Activated CD8-positive, alpha-beta T cell treated with anti-CD3 and anti-CD28 coated beads, Interleukin-2, amount 10 ng/mL, durations not matched to agents 7 days and 5 days (primary cell): ENCODE measurements at places on chromosomes 1 and 21. TPM values are rescaled to one million over a fixed set of nuclear protein-coding genes. Genes with fewer than 3 reads are reported as not detected.

DNA sequence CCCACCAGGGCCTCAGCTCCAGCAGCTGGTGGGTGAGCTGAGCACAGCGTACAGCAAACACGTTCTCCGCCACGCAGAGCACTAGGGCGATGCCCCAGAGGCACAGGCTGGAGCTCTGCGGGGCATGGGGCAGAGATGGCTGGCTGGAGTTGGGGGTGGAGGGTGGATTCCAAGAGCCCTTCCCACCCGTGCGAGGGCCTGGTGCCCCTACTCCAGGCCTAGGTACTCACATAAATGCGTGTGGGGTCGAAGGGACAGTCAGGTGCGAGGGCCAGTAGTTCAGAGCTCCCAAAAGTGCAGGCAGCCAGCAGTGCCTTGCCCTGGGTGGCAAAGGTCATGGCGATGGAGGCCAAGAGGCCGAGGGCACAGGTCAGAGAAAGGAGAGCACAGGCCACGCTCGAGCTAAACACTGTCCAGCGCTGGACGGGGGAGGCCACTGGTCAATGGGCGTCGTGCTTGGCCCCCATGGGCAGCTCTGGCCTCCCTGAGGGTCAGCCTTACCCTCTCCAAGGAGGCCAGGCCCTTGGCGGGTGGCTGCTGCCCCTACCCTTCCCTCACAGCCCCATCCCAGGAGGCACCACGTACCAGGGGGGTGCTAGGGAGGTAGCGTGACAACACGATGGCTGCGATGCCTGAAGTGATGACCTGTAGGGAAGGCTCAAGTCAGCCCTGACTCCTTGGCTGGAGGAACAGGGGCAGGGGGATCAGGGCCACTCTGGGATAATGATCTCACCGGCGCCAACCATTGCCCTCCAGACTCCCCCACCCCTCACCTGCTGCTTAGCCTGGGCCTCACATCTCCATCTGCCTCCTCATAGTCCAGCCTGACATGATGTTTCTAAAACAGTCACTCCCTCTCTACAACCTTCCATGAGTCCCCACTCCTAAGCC lies 5.6 kb downstream of the TMEM54 start:
- peaks cover 60% of the 10 kb centered on the region for H3K27me3 ChIP-seq
- H3K36me3 ChIP-seq = no peaks in the 10 kb centered on the region
- DNase-seq = no peak
- no peak overlapping the region for H3K4me3 ChIP-seq
- H3K27ac ChIP-seq = no peak overlapping the region

DNA sequence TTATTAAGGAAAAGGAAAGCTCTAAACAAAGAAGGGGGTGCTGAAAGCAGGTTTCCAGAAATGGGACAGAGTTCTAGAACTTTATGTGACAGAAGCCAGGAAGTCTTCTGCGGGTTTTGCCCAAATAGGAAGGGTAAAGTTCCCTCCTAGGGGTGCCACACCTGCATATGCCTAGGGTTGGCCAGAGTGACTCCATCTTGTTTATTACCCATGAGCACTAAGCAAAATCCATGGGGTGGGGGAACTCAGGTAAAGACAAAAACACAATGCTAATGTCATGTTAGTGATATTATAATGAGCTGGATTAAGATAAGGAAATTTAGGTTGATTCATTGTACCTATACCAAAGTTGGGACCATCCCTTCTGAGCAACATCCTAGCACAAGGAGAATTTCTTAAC lies 1132.7 kb downstream of the KCNT2 start:
- H3K27me3 ChIP-seq = no peaks in the 10 kb centered on the region
- no peak overlapping the region for H3K4me3 ChIP-seq
- H3K36me3 ChIP-seq = no peaks in the 10 kb centered on the region
- H3K4me1 ChIP-seq = no peaks in the 10 kb centered on the region
- no peak overlapping the region for H3K27ac ChIP-seq
- no peak for DNase-seq

- no peak for DNase-seq
- peaks cover 85% of the 10 kb centered on the region for H3K4me1 ChIP-seq
- no peaks in the 10 kb centered on the region for H3K27me3 ChIP-seq
- H3K27ac ChIP-seq = peak overlapping the region; percentile 92
- H3K4me3 ChIP-seq = no peak overlapping the region
- peaks cover 51% of the 10 kb centered on the region for H3K36me3 ChIP-seq
Observed at GRCh38 chr1:153539395-153540093, 1.2 kb downstream of the S100A5 start.

GRCh38 chr1:110668549-110668948 lies 6.2 kb downstream of the KCNA3 start:
- peaks cover 52% of the 10 kb centered on the region for H3K36me3 ChIP-seq
- H3K27ac ChIP-seq = peak overlapping the region; percentile 78
- H3K27me3 ChIP-seq = no peaks in the 10 kb centered on the region
- peaks cover 35% of the 10 kb centered on the region for H3K4me1 ChIP-seq
- peak overlapping the region; percentile 66 for H3K4me3 ChIP-seq

- peaks cover 59% of the 10 kb centered on the region for H3K4me1 ChIP-seq
Observed at GRCh38 chr21:34933609-34934335, 115.3 kb downstream of the RUNX1 start.

- no peak overlapping the region for H3K27ac ChIP-seq
- DNase-seq = no peak
- H3K36me3 ChIP-seq = peaks cover 4% of the 10 kb centered on the region
- H3K4me1 ChIP-seq = peaks cover 1% of the 10 kb centered on the region
Observed at GRCh38 chr1:169345511-169345910, 22.1 kb downstream of the NME7 start.

DNA sequence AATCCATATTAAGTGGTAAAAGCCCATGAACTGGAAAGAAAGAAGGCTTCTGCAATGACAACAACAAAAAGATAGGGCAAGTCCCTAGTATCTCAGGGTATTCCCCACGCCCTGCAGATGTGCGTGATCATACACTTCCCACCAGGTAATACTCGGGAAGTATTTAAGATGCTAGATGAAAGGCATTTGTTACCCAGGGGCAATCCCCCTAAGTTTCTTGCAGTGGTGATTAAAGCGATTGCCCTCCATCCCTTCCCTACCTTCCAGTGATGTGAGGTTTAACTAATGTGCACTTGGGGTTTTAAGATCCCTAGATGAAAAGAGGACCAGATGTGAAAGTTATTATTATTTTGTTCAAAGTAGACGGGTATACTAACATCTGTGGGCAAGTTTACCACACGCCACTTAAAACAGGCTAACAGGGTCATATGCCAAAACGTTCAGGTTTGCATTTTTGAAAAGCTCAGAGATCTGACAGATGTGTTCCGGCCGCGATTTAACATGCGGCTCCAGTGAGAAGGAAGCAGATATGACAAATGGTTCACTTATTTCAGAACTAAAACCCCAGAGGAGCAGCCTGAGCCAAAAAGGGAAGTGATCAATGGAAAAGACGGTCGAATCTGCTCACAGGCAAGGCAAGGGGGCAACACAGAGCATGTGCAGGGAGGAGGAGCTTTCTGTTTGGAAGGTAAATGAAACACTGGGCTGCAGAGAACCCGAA lies 17.4 kb downstream of the TIAM1 start:
- peak overlapping the region; percentile 81 for H3K27ac ChIP-seq
- H3K27me3 ChIP-seq = no peaks in the 10 kb centered on the region
- peaks cover 24% of the 10 kb centered on the region for H3K4me1 ChIP-seq
- peak; percentile 64 for DNase-seq

DNA sequence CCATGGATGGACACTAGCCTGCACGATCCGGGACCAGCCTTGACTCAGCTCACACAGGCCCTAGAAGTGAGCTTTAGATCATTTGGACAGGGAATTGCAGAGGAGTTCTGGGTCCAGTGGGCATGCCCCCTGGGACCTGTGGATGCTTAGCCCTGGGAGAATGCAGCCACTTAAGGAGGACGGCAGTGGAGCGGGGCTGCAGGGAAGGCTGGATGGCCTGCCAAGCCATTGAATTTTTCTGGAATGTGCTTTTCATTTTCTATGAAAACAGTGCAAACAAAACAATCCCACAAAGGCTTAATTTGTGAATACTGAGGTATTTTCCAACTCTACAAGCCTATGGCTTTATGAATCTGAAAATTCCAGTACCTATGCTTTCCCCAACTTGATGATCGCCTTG lies 80.4 kb upstream of the GCLM start:
- no peak overlapping the region for H3K27ac ChIP-seq
- H3K27me3 ChIP-seq = peaks cover 27% of the 10 kb centered on the region
- H3K4me3 ChIP-seq = no peak overlapping the region
- H3K36me3 ChIP-seq = no peaks in the 10 kb centered on the region
- no peaks in the 10 kb centered on the region for H3K4me1 ChIP-seq

DNA sequence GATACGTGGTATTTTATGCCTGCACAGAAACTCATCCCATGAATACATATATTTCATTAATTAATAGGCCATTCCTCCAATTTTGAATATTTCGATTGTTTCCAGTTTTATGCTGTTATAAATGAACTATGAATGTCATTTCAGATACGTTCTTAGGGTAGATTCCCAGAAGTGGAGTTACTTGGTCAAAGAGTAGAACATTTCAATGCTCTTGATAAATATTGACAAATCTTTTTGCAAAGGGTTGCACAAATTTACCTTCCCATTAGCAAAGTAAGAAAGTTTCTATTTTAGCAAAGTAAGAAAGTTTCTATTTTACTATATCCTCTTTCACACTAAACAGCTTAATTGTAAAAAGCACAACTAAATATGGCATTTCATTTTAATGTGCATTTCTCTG lies 48.9 kb downstream of the KCNT2 start:
- H3K27me3 ChIP-seq = no peaks in the 10 kb centered on the region
- H3K36me3 ChIP-seq = no peaks in the 10 kb centered on the region
- H3K4me1 ChIP-seq = no peaks in the 10 kb centered on the region
- H3K4me3 ChIP-seq = no peak overlapping the region
- no peak overlapping the region for H3K27ac ChIP-seq

DNA sequence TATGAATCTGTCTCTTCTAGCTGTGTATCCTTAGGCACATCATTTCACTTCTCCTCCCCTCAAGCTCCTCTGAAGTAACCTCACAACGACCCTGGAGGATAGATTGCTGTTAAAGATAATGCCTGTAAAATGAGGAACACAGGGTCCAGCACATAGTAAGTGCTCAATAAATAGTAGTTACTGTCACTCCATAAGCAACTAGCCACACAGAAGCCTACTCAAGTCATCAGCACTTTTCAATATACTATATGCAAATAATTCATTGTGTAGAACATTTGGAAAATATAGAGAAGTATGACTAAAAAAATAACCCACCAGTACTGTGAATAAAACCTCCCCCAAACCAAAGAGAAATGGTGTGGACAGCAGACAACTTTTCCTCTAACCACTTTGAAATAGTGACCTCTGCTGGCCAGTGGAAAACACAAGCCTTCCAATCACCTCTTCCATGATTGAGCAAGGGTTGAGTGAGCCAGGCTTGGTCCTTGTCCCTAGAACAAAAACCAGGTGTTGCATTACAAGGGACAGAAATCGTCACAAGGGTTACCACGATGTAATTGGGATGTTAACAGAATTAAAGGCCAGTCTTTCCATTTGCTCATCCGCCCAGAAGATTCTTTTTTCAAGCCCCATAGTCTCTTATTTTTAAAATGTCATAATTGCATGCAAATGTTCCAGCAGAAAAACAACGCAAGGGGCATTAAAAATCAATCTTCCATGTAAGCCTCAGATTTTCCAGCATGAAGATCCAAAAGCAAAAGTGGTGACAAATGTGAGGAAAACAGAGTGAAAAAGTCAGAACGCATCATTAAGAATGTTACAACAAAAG lies 15.7 kb upstream of the GLIS1 start:
- H3K27ac ChIP-seq = no peak overlapping the region
- peak; percentile 54 for DNase-seq
- no peaks in the 10 kb centered on the region for H3K27me3 ChIP-seq
- no peaks in the 10 kb centered on the region for H3K4me1 ChIP-seq
- no peaks in the 10 kb centered on the region for H3K36me3 ChIP-seq
- no peak overlapping the region for H3K4me3 ChIP-seq

GRCh38 chr21:42013376-42013775 lies 3.2 kb upstream of the ZBTB21 start:
- H3K27me3 ChIP-seq = peaks cover 23% of the 10 kb centered on the region
- no peak overlapping the region for H3K27ac ChIP-seq
- peaks cover 9% of the 10 kb centered on the region for H3K4me1 ChIP-seq
- H3K36me3 ChIP-seq = peaks cover 2% of the 10 kb centered on the region
- DNase-seq = no peak

DNA sequence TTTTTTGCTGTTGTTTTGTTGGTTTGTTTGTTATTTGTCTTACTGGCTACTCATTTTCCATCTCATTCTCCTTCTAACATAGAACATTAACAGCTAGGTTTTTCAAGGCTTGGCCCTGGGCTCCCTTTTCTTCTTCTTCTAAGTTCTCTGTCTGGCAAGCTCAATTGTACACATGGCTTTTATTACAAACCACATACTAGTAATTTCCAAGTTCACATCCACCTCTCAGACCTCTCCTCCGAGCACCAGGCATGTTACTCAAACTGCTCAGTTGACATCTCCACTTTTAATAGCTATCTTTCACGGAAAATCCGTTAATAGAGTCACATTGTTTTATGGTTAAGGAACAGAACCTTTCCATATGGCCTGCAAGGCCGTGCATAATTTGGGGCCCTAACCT lies 736.9 kb upstream of the ADAMTS5 start:
- DNase-seq = no peak
- no peaks in the 10 kb centered on the region for H3K4me1 ChIP-seq
- H3K4me3 ChIP-seq = no peak overlapping the region
- H3K27me3 ChIP-seq = no peaks in the 10 kb centered on the region
- H3K27ac ChIP-seq = no peak overlapping the region

- no peaks in the 10 kb centered on the region for H3K27me3 ChIP-seq
- no peak overlapping the region for H3K4me3 ChIP-seq
- H3K4me1 ChIP-seq = no peaks in the 10 kb centered on the region
Observed at GRCh38 chr1:219489636-219490035, 123.3 kb downstream of the ZC3H11B start.

GRCh38 chr1:154304664-154305337 lies 16.1 kb upstream of the AQP10 start:
- no peak for DNase-seq
- H3K4me1 ChIP-seq = no peaks in the 10 kb centered on the region
- no peaks in the 10 kb centered on the region for H3K36me3 ChIP-seq

DNA sequence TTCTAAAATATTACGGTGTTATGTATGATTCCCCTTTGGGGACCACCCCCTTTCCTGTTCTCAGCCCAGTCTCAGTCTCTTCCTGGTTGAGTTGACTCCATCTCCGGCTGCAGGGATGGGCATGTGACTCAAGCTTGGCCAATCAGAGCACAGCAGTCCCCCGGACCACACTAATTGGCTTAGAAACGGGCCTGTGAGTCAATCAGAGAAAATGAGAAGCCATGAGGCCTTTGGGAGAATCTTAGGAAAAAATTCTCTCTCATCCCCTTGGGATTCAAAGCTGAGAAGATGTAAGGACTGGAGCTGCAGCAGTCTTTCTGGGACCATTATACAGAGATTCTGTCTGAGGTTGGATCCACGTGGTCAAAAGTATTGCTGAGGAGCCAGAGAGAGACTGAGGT lies 10.7 kb upstream of the FHAD1 start:
- H3K27me3 ChIP-seq = peaks cover 28% of the 10 kb centered on the region
- H3K4me3 ChIP-seq = no peak overlapping the region
- H3K27ac ChIP-seq = no peak overlapping the region
- DNase-seq = no peak
- H3K4me1 ChIP-seq = peaks cover 13% of the 10 kb centered on the region

LYPD8 gene
- not detected for total RNA-seq

ATAD3B gene
- 49.6 TPM for total RNA-seq

MROH9 gene
- not detected for total RNA-seq

PTPN7 gene
- total RNA-seq = 242 TPM

TBX19 gene
- total RNA-seq = 2.1 TPM

S100A8 gene
- not detected for total RNA-seq

NLRP3 gene
- total RNA-seq = 4.5 TPM

GBP2 gene
- 95.8 TPM for total RNA-seq

WNT4 gene
- total RNA-seq = not detected

CD160 gene
- 2.4 TPM for total RNA-seq

TRIM17 gene
- 2.8 TPM for total RNA-seq
